ENCODE measurements at places on chromosomes 16 and 17.

DNA sequence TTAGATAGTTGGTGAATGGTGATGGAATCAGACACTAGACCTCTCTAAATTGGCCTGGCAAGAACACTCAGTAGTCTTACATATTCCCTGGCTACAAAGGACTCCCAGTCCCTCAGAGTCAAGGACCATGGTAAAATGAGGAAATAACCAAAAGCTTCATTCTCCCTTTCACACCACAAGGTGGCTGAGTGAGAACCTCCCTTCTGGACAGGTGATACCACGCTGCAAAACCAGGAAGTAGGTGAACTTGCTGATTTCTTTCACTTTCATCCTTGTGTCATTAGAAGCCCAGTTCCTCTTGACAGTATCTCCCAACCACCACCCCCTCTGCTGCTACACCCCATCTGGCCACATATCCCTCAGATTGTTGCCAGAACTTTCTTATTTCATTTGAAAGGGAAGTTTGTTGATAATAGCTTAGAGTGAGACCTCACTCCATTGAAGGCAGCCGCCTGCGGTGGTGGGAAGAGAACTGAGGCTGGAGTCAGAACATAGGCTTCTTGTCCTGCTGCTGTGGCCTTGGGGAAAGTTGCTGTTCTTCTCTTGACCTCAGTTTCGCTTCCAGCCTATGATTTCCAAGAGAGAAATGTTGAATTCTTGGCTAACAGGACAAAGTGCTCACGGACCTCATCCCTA lies 290.6 kb upstream of the CCL2 start:
- no peak for DNase-seq

DNA sequence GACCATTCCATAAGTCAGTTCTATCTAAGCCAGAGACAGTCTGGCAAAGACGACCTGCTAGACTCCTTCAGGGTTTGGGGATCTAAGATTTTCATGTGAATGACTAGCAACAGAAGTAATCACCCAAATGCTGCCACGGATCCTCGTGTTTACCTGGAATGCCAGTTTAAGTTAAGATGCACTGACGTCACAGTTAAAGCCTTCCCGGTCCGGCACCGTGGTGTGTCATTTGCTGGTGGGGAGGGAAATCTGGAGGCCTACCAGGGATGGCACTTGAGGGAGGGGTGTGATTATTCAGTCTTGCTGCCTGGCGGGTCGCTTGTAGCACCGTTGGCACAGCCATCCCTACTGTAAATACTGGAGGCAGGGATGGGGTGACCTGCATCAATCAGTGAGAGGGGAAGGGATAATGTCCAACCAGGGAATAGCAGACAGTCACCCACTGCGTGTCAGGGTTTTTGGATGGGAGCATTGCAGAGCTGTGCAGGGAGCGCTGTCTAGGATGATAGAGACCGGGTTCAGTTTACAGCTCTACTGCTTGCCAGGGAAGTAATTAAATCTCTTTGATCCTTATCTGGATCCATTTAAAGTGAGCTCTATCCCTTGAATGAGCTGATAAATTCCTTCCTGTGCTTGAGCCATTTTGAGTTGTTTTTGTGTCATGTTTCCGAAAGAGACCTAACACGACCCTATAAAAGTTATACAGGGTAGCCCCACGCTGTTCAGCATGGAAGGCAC lies 764.7 kb upstream of the EEF2KMT start:
- DNase-seq = no peak

DNA sequence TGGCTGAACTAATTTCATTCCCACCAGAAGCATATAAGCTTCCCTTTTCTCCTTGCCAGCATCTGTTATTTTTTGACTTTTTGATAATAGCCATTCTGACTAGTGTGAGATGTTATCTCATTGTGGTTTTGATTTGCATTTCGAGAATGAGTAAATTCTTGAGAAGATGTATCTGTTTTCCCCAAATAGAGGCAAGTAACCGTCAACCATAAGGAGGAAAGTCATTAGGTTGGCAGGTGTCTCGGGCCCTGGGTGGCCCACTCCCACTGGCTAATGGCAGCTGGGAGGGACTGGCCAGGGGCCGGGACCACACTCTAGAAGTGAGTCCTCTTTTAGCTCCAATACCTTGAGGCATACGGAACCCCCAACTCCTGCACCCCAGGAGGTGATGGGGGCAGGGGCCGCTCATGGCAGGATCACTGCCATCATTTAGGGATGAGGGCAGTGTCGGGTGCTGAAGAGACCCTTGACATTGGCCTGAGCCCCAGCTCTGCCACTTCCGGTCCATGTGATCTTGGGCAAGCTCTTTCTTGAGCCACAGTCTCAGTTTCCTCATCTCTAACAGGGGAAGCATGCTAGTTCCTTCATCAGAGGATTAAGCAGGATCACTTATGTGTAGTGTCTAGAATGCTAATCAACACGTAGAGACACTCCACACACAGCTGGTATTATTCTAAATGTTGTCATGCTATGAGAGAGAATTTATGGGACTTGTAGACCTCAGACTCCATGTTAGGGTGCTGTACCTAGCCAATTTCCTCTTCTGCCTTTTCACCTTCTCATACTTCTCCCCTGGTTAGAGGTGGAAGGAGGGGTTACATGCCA lies 44.3 kb downstream of the RGS9 start:
- no peak for DNase-seq

DNA sequence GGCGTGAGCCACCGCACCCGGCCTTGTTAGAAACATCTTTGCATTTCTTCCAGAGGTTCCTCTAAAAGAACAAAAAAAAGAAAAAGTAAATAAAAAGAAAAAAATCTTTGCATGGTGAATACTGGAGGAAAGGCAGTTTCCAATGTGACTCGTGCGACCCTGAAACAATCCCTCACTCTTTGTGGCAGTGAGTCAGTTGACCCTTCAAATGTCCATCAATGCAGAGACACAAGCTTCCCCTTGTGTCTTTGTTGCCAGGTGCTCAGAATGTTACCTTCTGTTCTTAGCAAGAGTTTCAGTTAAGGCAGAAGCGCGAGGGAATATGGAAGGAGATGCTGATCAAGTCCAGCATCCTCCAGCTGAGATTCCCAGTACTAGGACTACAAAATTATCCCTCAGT lies 16.4 kb downstream of the CACNG4 start:
- no peak for DNase-seq

- no peak for DNase-seq
These were observed 568.3 kb upstream of the ZFHX3 start for GRCh38 chr16:73616166-73616753.

DNA sequence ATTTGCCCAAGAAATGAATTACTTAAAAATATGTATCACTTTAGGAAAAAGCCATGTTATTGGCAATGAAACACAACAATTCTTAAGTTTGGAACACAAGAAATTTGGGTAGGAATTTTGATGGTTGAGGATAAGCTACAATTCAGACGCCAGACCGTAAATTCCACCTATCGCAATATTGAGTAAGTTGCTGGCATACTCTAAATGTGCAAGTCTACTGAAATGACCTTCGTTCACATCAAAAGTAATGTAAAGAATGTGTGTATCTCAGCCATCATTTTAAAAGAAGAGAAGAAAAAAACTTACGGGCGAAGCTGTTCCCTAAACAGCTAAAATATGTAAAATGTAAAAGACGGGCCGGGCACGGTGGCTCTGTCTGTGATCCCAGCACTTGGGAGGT lies 33.4 kb downstream of the UBE2G1 start:
- no peak for DNase-seq

- no peak for DNase-seq
These were observed 79.5 kb downstream of the TIMM22 start for GRCh38 chr17:1076299-1076981.

DNA sequence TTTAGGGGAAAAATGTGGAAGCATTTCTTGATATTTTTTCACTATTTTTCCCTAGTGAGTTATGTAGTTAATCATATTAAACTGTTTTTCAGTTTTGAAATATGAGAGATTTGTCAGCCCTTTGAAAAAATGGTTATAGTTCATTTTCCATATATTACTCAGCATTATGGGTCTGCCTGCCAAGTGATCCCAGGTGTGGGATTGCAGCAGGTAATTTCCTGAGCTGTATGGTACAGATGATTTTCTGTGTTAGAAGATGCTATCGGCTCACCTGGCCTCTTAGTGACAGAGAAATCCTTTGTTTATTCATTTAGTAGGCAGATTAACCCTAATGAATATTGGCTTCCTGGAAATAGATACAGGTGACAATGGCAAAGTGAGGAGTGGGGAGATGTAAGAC lies 275.1 kb upstream of the TBX2 start:
- DNase-seq = no peak

- DNase-seq = no peak
These were observed 18.9 kb downstream of the CDR2 start for GRCh38 chr16:22355487-22355908.

All from activated T-helper 1 cell treated with anti-CD3 and anti-CD28 coated beads, Interleukin-2, amount 50 U/mL, for 16 hours (primary cell).